ENCODE measurements at places on chromosomes 7 and 10. TPM values are rescaled to one million over a fixed set of nuclear protein-coding genes. Genes with fewer than 3 reads are reported as not detected.

GRCh38 chr7:77899516-77899915 lies 100.9 kb downstream of the PHTF2 start:
- no peak for DNase-seq

DNA sequence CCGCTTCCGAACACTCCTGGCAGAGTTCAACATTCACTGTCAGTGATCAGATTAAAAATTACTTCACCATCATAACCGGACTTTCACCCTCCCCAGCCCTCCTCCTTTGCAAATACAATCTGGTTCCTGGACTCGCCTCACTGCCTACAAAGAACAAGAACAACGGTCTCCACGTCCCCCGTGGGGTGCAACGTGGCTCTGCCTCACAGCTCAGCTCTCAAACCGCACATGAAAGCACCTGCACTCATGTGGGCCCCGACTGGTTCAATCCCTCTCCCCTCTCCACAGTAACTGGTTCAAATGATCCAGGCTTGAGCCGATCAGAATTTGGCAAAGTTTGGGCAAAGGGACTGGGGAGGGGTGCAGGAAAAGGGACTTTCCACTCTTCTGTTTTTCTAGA lies 21.0 kb downstream of the ASB13 start:
- DNase-seq: no peak

DNA sequence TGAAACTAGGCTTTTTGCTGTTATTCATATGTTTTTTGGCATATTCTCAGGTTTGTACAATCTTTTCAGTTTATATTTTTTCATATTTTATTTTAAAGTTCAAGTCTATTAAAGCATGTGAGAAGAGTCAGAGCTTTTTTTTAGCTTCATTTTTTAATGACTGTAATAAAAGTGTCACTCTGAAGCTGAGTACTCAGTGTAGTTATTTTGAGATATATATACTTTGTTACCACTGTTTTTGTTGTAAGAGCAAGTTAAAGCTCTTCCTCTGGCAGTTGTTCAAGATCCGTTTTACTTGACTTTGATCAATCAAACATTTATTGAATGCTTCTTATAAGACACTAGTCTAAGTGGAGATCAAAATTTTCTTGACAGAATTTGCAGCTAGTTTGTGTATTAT lies 37.5 kb downstream of the CASD1 start:
- DNase-seq: no peak

ZNF3 gene
- polyA plus RNA-seq: 27.2 TPM

PODXL gene
- 75.3 TPM for polyA plus RNA-seq

CACNA2D1 gene
- polyA plus RNA-seq: 131 TPM

- no peak for DNase-seq
These were observed 77.3 kb downstream of the DNAJB6 start for GRCh38 chr7:157413881-157414701.

PALS2 gene
- 5.4 TPM for polyA plus RNA-seq

DNA sequence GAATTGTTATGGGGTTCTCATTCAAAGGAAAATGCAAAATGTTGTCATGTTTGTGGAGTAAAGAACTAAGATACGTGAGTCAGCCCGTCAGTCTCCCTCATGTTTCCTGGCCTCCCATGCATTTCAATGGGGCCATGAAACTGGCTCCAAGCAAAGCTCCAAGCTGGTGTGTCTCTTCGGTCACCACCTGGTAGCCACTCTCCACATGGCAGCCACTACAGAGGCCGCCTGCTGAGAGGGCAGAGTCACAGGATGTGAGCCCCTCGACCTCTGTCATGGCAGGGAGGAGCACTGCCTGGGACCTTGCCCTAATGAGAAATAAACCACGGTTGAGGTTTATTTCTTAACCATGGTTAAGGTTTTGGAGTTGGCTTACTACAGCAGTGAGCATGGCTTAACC lies 62.6 kb downstream of the AOC1 start:
- DNase-seq: no peak

Measured in forelimb muscle (tissue), 1 donor.